NCI-H774 (cell line): ENCODE measurements at places on chromosomes 1 and 21.

GRCh38 chr1:974293-974640, 7.6 kb downstream of the PERM1 start:
- DNase-seq = no peak

DNA sequence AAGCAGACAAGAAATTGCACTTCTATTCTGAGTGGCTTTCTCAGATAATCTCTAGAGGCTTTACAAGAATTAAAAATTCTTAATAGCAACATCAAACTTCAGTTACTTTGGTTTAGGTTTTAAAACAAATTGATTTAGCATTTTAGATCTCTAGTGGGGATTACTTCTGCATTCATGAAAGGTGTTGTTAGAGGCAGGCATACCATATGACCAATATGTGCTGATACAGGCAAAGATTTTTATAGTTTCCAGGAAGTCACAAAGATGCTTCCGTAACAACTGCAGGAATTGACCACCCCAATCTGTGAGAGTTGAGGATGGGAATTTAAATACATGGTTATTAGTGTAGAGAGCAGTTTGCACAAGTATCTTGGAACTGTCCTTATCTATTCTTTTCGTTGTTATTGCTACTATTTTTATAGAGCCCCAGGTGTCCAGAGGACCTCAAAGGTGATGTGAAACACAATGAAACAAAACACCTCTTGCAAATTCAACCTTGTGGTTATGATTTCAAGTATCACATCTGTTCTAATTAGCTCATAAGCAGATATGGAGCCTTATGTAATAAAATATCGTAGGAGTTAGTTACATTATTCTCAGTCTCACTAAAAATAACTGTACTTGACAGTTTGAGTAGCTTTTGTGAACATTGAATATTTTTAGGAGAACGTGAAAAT, 512.7 kb upstream of the ADGRL4 start:
- DNase-seq = no peak

DNA sequence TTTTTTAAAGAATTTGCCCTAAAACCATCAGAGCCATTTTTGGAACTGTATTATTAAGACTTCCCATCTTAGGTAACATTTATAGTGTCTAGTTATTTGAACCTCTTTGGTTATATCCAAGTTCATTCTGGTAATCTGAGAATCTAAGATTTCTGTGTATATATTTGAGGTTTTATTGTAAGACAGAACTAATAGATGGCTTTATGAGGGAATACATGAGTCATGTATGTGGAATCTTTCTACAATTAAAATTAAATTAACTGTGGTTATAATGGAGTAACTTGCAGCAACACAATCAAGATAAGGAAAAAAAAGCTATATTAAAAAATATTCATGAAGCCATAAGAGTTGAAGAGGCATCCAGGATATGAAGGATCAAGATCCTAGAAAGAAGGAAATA, 92.1 kb downstream of the UBE2U start:
- DNase-seq = no peak

DNA sequence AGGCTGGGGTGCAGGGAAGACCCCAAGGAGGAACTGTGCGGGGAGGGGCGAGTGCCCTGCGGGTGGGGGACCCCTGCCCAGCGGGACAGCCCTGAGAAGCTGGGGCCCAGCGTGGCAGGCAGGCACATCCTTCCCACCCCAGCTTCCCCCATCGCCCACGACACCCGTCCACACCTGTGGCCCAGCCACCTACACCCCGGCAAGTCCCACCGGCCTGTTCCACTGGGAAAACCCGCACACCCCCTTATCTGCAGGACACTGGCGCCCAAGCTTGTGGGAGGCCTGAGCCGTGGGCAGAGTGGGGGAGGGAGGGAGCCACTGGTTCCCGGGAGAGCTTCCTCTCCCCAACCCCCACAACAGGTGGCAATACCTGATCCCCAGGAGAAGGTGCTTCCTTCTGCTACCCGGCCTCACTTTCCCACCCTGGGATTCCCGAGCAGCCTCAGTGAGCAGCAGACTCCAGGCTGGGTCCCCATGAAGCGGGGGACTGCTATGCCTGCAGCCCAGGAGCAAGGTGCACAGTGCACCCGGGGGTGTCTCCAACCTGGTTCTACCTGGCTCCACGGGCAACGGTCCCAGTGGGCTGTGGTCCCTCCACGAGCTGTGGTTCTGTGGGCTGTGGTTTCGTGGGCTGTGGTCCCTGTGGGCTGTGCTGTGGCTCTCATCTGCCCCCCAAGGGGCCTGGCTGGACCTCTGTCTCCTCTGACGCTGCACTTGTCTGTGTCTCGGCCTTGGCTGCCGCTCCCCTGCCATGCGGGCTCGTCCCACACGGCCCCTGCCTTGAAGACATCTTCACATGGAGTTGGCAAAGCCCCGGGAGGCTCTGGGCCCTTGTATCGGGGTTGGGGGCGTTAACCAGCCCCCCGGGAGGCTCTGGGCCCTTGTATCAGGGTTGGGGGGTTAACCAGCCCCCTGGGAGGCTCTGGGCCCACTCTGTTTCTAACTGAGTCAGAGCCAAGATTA, 37.8 kb upstream of the POFUT2 start:
- no peak for DNase-seq

DNA sequence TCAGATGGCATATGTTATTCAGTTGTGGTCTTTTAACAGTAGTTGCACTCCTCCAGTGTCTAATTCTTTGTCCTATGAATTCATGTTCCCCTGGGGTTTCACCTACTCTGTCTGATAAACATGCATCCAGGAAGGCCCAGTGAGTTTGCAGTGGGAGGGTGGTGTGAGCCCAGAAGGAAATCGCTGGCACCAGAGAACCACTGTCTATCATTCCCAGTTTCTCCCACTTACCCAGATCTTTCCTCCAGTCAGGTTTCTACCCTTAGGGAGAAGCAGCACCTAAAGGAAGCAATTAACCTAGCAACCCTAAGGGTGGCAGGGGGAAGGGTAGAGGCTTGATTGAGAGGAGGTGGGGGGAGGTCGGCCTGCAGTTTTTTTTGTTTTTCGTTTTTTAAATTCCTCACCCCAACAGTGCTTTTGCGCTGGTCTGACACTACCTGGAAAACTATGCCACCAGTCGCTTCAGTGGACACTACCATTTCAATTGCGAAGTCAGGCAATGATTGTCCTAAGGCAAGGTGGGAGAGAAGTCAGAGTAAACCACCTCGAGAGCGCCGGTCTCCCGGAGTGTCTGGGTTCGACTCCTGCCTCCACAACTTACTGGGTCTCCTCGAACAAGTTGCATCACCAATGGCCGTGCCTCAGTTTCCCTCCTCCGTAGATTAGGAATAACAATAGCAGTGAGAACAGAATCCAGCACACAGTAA, 766 bp upstream of the SLC44A3 start:
- no peak for DNase-seq
